ENCODE measurements at places on chromosomes 11 and 22. TPM values are rescaled to one million over a fixed set of nuclear protein-coding genes. Genes with fewer than 3 reads are reported as not detected.

OMP gene
- not detected for total RNA-seq

VSIG2 gene
- total RNA-seq, result not detected

PRG3 gene
- total RNA-seq, result not detected

FOLH1 gene
- not detected for total RNA-seq

HOATZ gene
- total RNA-seq, result not detected

CABP7 gene
- not detected for total RNA-seq

INPP5J gene
- 0.17 TPM for total RNA-seq

SCGB1D2 gene
- not detected for total RNA-seq

C11orf91 gene
- not detected for total RNA-seq

OR5AK2 gene
- not detected for total RNA-seq
